ENCODE measurements at places on chromosomes 6 and 20. TPM values are rescaled to one million over a fixed set of nuclear protein-coding genes. Genes with fewer than 3 reads are reported as not detected.

GRCh38 chr6:62075869-62076268 is 210.2 kb downstream of the KHDRBS2 start:
- H3K4me3 ChIP-seq, result no peak overlapping the region
- no peaks in the 10 kb centered on the region for H3K4me1 ChIP-seq
- no peak overlapping the region for H3K27ac ChIP-seq
- no peak for DNase-seq

DNA sequence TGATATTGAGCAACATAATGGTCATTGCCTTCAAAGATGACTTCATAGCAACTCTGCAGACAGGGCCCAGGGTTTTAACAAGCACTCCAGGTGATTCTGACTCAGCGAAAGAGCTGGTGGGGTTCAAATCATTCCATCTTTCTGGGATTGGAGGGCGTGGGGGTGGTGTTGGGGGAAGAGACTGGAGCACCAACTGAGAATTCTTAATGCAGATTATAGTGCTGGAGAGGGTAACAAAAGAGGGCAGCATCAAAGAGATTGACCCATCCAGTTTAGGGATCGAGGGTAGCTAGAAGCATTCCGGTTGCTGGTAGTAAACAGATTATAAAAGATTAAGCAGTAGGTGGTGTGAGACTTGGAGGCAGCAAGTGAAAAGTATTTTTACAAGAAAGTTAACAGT is 15.9 kb downstream of the PFDN4 start:
- no peak for DNase-seq
- H3K27me3 ChIP-seq, result no peaks in the 10 kb centered on the region
- no peaks in the 10 kb centered on the region for H3K36me3 ChIP-seq
- H3K27ac ChIP-seq, result no peak overlapping the region

DNA sequence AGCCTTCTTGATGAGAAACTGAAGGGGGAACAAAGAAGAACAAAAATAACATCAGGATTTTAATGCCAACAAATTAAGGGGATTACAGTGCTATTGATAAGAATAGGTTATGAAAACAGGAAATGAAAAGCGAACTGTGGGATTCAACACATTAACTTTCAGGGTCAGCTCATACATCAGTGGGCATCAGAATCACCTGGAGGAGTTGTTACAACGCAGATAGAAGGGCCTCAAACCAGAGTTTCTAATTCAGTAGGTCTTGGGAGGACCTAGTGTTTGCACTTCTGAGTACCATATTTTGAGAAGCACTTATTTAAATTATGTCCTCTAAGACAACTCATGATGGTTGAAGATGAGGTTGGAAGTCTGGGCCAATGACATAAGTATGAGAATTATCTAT is 5.6 kb upstream of the TMEM244 start:
- no peak for DNase-seq
- peaks cover 8% of the 10 kb centered on the region for H3K36me3 ChIP-seq
- no peak overlapping the region for H3K27ac ChIP-seq
- H3K4me1 ChIP-seq, result peaks cover 22% of the 10 kb centered on the region
- H3K27me3 ChIP-seq, result no peaks in the 10 kb centered on the region

- no peaks in the 10 kb centered on the region for H3K27me3 ChIP-seq
- no peak overlapping the region for H3K4me3 ChIP-seq
- H3K36me3 ChIP-seq, result peaks cover 64% of the 10 kb centered on the region
- no peak for DNase-seq
- no peak overlapping the region for H3K27ac ChIP-seq
- peaks cover 9% of the 10 kb centered on the region for H3K4me1 ChIP-seq
Measured at GRCh38 chr20:49272654-49273053, 5.2 kb downstream of the ZNFX1 start.

Gene TSPO2
- not detected for total RNA-seq

Gene COX4I2
- not detected for total RNA-seq

Gene SOX18
- 0.81 TPM for total RNA-seq

Gene SLC39A7
- 131 TPM for total RNA-seq

Gene COL21A1
- total RNA-seq, result 4.4 TPM

Gene ADGRF1
- 0.16 TPM for total RNA-seq

Gene IPCEF1
- total RNA-seq, result 1.2 TPM
